ENCODE measurements at places on chromosomes 7 and 10.
A peak's percentile ranks its signal among the peaks of the same experiment; 100 is the strongest.

DNA sequence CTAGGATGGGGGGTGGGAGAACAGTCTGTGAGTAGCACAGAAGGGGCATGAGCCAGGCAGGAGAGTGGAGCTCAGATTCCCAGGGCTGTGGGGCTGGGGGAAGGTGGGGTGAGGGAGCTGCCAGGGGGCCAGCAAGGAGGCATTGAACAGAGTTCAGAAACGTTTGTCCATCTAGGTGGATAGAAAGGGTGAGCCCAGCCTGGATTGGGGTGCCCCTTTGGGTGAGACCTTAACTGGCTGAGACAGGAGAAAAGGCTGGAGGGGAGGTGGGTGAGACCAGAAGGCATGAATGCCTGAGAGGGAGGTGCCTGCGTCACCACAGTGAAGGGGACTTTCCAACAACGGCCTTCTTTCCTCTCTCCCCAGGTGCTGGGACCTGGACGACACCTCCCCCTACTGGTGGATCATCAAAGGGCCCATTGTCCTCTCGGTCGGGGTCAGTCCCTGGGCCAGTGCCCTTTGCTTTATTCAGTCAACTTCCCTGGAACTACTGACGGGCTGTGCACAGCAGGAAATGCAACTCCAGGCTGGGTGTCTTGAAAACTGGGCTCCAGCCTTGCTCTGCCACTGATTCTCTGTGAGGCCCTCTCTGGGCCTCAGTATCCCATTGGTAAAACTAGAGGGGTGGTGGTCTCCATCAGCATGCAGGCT lies 11.0 kb downstream of the GHRHR start:
- peak; percentile 30 for DNase-seq

DNA sequence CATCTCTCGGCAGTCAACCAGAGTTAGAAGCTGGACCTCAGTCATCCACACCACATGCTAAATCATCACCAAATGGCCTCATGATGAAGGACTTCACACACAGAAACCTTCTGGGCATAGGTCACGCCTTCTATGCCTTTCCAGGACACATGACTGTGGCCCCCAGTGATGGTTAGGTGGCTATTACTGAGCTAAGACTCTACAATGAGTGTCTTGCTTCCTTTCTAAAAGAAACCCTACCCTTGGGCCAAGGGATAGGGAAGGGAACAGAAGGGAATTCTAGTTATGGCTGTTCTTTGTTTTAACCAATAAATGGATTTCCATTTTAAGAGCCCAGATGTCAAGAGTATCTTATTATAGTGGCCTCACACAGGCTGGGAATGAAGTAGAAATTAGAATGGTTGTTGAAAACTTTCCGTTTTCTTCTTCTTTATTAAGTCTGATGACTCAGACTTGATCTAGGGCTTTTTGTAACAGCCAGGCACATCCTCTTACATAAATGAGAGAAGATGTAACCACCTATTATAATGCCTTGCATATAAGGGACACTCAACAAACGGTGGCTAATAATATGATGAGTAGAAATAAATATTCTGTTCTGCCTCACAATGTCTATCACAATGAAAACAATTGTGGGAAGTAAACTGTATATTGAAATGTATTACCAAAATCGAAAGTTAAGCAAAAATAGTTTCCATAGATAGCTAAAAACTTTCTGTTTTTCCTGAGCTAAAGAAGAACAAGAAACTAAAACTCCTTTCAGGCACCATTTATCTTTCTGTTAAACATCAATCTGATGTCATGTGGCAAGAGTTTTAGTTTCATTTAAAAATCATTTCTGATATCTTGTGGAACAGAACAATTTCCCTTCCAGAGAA lies 62.5 kb upstream of the TOMM7 start:
- no peak for DNase-seq

- DNase-seq = no peak
These were observed 33.0 kb downstream of the BRI3 start for GRCh38 chr7:98314469-98314868.

DNA sequence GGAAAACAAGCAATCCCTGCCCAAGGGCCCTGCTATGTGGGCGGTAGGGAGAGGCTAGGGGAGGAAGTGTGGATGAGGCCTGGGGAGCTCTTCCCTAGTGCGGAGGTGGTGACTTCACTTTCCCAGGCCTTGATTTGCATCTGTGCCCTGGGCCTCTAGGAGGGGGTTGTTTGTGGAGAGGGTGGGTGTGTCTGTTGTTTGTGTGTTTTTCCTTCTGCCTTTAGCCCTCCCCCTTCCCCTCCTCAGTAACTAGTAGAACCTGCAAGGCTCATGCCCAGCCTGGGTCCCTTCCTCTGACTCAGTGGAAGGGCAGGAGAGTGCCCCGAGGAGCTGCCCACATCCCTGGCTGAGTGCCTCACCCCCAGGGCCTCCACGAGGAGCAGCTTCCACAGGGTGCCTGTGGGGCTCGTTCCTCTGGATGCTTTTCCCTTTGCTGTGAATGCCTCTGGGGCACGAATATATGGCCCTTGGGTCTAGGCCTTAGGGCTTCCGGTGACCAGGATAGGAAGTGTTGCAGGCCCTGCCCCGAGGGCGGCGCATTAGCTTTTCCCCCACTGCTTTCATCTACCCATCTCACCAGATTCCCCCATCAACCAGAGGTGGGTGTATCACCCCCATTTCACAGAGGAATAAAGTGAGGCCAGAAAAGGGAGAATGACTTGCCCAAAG lies 89.4 kb upstream of the DUSP5 start:
- DNase-seq = peak; percentile 72

- no peak for DNase-seq
These were observed 155.3 kb downstream of the C10orf105 start for GRCh38 chr10:71564194-71564820.

DNA sequence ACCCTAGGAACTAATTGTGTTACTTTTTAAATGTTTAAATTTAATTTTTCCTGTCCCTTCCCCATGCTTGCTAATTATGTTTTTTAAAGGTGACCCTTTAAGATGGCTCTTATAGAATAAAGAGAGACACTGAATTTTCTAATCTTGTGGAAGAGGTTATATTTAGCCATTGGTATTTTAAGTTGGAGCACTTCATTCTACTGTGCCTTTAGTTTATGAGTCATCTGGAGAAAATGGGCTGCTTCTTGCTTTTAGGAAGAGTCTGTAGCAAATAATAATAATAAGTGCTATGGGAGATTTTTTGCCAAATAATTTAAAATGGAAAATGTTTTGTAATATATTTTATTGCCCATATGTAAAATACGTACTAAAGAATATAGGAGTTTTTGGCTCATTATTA lies 139.7 kb downstream of the ADK start:
- DNase-seq = no peak

DNA sequence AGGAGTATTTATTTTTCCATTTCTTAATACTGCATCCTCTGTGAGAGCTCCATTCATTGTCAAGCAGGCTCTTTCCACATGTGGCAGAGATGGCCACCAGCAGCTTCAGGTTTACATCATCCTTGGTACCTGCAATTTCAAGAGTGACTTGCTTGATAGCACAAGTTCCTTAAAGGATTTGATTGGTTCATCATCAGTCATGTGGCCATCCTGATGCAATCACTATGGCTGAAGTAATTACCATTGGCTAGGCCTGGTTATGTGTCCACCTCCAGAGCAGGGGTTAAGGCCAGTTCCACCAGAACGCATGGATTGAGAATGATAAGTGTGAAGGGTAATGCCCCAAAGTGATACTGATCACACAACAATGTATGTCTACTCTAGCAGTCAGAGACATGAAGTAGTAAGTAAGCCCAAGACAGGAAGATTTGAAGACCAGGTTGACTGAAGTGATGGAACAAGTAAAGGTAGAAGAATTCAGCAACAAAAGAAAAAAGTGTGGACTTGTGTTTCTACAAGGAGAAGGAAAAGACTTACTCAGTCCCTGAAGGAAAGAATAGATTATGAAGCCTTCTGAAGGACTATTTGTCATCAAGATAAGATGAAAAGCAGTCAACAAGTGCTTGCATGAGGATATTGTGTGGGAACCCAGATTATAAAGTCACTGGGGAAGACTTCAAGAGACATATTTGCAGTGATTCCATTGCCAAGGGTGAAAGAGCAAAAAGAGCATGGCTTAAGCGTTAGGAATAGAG lies 26.4 kb upstream of the PRKAR2B start:
- DNase-seq = no peak

DNA sequence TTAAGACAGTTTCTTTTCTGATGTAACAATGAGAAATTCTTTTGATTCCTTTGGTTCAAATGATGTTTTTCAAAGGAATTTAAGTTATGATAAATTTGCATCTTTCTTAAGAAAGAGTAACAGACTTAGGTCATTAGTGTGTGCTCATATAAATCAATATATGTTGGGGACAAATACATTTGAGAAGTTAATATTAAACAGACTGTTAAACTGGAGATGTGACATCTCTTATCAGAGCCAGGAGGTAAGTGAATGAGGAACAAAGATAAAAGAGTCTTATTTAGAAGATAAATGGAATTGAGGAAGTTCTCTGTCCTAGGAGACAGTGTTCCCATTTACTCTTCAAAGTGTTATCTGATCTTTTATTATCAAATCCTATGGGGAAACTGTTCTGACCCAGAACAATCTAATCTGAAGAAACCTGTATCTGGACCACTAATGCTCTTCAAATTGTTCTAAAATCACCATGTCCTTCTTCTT lies 104.8 kb upstream of the LAMB4 start:
- DNase-seq = no peak
